ENCODE measurements at places on chromosomes 3 and 15. TPM values are rescaled to one million over a fixed set of nuclear protein-coding genes. Genes with fewer than 3 reads are reported as not detected.
A peak's percentile ranks its signal among the peaks of the same experiment; 100 is the strongest.

The SOX14 gene
- not detected for total RNA-seq

The MYRIP gene
- 0.60 TPM for total RNA-seq

The FBXO40 gene
- total RNA-seq: not detected

The PLSCR4 gene
- 1.5 TPM for total RNA-seq

The ZBTB38 gene
- 77.9 TPM for total RNA-seq

The SLC25A20 gene
- 26.6 TPM for total RNA-seq

The TM6SF1 gene
- total RNA-seq: not detected

- H3K36me3 ChIP-seq: peaks cover 3% of the 10 kb centered on the region
- peak; percentile 39 for DNase-seq
- H3K27ac ChIP-seq: peak overlapping the region; percentile 74
- peak overlapping the region; percentile 79 for H3K4me3 ChIP-seq
- H3K27me3 ChIP-seq: no peaks in the 10 kb centered on the region
These were observed 533 bp downstream of the RYK start for GRCh38 chr3:134249935-134250716.

DNA sequence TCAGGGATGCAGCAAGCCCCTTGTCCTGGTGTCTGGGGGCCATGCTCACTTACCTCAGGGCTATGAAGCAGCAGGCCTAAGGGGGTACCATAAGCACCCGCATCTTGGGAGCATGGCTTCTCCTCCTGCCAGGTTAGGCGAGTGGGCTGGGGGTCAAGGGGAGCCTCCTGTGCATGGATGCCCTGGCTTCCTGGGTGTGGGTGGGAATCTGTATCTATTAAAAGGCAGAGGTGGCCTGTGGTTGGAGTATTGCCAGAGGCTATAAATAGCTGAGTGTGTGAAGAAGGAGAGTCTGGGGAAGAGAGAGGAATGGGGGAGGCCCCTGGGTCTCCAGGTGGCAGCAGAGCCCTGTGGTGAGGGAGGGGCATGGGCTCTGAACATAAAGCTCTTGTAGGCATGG is 19.5 kb downstream of the ACVR2B start:
- H3K27ac ChIP-seq: no peak overlapping the region
- no peak for DNase-seq
- H3K4me1 ChIP-seq: peaks cover 42% of the 10 kb centered on the region
- no peaks in the 10 kb centered on the region for H3K27me3 ChIP-seq

The CALML4 gene
- 8.7 TPM for total RNA-seq

DNA sequence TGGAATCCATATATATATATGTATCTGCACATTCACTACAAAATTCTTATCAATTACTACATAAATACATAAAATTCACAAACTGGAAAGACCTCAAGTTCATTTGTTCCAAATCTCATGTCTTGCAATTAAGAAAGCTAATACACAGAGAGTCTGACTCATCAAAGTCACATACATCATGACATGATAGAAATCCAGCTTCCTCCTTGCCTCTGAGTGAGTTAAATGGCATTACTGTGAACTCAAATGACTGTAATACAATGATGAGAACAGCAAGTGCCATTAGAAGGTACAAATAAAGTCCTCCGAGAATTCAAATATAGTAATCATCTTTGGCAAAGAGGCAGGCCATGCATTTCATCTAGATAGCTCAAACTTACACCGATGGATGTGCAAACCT is 55.1 kb upstream of the AGTR1 start:
- no peak overlapping the region for H3K27ac ChIP-seq
- DNase-seq: no peak
- no peaks in the 10 kb centered on the region for H3K27me3 ChIP-seq
- no peak overlapping the region for H3K4me3 ChIP-seq

DNA sequence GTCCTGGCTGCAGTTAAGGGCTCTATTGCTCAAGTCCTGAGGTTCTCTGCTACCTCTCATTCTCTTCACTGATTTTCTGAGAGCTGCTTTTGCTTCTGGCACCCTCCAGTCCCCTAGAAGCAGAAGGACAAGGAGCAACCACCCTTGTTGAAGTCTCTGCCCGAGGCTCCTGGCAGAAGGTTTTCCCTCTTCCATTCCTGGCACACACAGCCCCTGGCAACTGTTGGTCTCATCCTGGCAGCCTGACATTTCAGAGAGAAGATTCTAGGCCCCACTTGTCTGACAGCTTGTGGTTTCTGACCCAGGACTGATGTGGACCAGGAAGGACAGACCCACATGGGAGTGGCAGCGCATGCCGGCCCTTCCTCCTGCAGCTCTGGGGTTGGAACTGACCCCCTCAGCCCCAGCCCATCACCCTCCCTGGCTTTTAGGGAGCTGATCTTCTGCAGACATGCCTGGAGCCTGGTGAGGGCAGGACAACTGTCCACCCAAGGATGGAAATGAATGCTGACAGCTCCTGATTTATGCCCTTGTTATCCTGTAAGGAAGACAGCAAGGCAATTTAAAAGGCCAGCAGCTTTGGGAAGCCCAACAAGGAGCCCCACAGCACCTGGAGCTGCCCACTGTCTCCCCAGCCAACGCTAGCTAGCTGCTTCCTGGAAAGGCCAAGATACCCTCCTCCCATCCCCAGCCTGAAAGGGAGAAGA is 13.0 kb upstream of the NTRK3 start:
- no peaks in the 10 kb centered on the region for H3K27me3 ChIP-seq
- no peak for DNase-seq
- no peaks in the 10 kb centered on the region for H3K4me1 ChIP-seq
- no peak overlapping the region for H3K4me3 ChIP-seq
- H3K36me3 ChIP-seq: no peaks in the 10 kb centered on the region

The PLA2G4D gene
- not detected for total RNA-seq

The NSMCE3 gene
- total RNA-seq: 3.7 TPM

The TRIM42 gene
- not detected for total RNA-seq

Measured in HepG2 (cell line).